ENCODE measurements at places on chromosomes 4 and X.

DNA sequence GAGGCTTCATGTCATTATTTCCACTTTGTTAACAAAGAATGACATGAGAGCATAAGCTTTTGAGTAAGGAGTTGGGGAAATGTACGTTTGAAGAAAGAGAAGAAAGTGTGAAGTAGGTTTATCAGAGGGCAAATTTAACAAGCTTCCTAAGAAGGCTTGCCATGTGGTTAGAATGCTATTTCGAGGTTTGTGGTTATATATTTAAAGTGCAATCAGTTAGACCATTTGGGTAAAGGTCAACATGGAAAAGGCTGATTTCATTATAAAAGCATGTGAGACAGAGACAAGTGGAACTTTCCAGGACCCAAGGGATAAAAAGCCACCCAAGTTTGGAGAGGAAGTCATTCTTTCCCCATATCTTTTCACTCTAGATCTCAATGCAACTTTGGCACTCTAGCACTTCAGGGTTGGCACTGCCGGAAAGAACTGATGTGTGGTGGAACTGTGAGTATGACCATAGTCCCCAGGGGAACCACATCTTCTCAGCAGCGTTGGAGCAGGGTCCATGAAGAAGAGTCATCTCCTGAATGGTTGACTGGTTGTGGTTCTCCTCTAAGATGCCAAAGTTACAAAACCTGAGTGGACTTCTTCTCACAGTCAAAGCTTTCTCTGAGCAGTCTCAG lies 529.9 kb downstream of the MID1IP1 start:
- DNase-seq = peak; percentile 17

GRCh38 chr4:112321776-112322684 lies 24.9 kb downstream of the ALPK1 start:
- DNase-seq = peak; percentile 53

DNA sequence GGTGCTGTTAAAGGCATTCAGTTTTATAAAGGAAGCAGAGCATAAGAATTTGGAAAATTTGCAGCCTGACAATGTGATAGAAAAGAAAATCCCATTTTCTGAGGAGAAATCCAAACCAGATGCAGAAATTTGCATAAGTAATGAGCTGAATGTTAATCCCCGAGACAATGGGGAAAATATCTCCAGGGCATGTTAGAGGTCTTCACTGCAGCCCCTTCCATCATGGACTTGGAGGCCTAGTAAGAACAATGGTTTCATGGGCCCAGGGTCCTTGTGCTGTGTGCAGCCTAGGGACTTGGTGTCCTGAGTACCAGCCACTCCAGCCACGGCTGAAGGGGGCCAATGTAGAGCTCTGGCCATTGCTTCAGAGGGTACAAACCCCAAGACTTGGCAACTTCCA lies 542.7 kb upstream of the NR3C2 start:
- DNase-seq = no peak

GRCh38 chr4:170497112-170497511 lies 407.4 kb upstream of the AADAT start:
- DNase-seq = peak; percentile 12

GRCh38 chr4:17283832-17284231 lies 228.1 kb downstream of the QDPR start:
- DNase-seq = no peak

- DNase-seq = peak; percentile 79
These were observed at the start of gene KCND1 for GRCh38 chrX:48971249-48972219. Gene KCND1, minus strand, starts transcription at chrX:48971844. Its CDS starts 1,573 bp downstream, at chrX:48970271.

GRCh38 chr4:89915937-89916336 lies 21.3 kb downstream of the MMRN1 start:
- no peak for DNase-seq

GRCh38 chrX:33735182-33735581 lies 396.9 kb downstream of the FAM47A start:
- no peak for DNase-seq

- no peak for DNase-seq
These were observed 34.6 kb downstream of the EFHC2 start for GRCh38 chrX:44308869-44309268.

- no peak for DNase-seq
These were observed 60.5 kb downstream of the TBC1D14 start for GRCh38 chr4:6969826-6970800.

DNA sequence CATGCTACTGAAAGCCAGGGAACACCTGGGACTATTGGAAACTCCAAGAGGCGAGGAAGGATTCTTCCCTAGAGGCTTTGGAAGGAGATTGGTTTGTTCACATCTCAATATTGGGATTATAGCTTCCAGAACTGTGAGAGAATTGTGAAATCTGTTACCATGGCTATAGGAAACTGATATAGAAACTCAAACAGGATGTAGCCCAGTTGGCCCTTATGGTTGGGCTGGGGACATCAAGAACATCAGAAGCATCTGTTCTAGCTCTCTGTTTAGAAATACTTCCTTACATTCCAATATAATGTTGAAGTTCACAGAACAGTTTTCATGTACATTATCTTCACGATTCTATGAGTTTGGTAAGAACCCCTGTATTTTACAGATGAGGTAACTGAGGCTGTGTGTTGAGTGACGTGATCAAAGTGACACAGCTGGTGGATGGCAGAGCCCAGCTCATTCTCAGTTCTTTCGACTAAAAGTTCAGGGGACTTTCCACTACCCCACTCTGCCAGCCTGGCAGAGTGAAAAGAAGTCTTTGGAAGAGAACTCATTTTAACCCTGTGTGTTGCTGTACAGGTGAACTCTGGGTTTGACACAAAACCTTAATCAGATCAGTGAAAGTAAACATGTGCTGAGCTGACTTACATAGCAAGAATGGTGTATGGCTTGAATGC lies 183.0 kb downstream of the GBA3 start:
- no peak for DNase-seq

Measured in fibroblast of skin of right biceps (primary cell).